Nucleus accumbens (tissue), 56 donors: ENCODE measurements at places on chromosomes 2 and 18.

DNA sequence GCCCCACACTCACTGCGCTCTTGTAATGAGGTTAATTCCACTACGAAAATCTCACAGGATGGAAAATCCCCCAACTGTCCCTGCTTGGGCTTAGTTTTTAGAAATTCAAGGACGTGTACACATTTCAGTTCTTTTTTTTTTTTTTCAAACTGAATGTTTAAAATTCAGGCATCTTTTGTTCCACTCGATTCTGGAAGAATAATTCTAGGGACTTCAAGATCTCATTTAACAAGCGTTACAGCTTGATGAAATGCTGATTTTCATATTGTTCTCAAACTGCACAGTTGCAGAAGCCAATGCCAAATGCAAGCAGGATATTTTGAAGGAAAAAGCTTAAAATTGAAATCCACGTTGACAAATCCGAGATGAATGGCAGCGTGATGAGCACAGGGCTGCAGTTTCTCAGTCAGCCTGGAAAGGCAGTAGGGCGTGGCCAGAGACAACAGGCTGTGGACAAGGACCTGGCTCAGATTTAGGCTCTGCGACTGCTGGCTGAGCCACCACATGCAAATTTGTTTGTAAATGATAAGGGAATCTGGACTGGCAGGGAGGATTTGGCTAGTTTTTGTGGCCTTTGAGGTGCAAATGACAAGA lies 128.1 kb upstream of the MYCN start:
- no peak for DNase-seq

- DNase-seq: no peak
These were observed 28.2 kb downstream of the RND3 start for GRCh38 chr2:150459281-150459680.

DNA sequence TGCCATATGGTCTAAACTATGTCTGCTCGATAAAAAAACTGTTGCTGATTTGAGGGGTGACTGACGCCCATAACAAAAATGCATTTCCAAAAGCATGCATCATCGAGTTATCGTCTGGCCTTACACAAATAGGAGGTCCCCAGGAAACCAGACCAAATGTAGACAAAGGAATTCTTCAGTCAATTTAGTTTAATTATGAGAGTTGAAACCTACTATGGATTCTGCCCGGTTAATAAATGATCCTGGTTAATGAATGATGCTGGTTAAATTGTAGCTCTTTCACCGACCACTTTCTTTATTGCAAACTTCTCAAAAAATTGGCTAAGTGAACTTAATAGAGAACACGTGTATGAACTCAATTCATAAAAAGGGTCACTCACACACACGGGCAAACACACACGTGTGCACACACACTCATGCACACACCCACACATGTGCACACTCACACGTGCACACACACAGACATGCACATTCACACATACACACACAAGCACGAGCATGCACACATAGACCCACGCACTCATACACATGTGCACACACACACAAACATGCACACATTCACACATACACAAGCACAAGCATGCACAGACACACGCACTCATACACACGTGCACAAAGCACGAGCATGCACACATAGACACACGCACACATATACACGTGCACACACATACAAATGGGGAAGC lies 59.0 kb upstream of the SALL3 start:
- no peak for DNase-seq

DNA sequence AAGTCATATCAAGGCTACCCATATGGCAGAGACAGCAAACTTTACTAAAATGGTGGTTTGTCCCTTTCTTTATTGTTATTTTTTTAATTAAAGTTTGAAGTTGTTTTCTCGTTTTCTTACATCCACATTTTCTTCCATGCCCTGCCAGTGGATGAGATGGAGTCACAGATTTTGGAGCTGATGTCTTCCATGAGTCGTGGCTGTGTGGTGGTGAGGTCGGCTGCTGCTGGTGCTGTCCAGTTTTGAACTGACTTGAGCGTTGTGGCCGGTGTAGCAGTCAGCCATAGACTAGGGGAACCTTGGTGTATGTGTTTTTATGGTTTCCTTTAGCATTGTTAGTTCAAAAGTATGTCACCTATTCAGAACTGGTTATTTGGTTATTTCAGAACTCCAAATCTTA lies 182.8 kb downstream of the SH3RF3 start:
- DNase-seq: no peak

DNA sequence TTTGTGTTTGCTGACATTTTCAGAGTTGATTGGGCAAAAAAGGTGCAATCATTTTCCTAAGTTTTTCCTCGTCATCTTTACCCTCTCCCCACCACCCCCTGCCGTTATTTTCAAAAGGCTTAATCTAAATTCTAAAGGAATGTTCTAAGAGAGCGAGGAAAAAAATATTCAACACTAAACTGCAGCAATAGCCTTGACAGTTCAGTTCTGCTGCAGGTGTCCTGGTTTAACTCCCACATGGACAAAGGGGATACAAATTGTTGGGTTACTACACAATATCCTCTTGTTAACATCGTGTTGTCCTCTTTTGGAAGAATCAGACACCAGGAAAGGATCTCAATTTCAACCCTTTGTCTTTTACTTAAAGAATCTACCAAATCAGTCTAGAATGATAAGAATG lies 696.5 kb downstream of the NRXN1 start:
- no peak for DNase-seq

DNA sequence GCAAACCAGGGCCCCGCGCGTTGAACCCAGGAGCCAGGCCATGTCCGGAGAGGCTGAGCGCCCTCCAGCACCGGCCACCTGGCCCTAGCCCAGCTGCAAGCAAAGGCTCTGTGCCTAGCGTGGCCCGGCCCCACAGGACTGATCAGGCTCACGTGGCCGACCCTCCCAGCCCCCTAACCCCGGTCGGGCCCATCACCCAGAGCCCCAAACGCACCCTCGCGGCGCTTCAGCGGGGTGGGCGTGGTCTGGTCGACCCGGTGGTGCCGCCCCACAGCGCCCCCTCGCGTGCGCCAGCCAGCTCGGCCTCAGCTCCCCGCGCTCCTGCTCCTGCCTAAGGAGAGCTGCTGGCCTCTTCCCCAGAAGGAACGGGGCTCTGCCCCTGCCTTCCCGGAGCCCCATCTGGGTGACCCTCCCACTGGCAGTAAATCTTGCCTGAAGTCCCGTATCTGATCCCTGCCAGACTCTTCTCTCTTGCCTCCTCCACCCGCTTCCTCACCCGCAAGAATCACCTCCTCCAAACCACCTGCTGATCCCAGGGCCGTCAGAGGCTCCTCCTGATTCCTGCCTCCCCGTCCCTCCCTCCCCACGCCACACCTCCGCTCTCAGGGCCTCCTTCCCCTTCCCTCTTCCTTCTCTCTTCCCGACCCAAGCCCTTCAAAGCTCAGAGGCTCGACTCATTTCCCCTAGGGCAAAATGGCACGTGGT lies 12.3 kb upstream of the TEX51 start:
- peak; percentile 40 for DNase-seq

- no peak for DNase-seq
These were observed 33.1 kb upstream of the TTC39C start for GRCh38 chr18:23981369-23981980.

DNA sequence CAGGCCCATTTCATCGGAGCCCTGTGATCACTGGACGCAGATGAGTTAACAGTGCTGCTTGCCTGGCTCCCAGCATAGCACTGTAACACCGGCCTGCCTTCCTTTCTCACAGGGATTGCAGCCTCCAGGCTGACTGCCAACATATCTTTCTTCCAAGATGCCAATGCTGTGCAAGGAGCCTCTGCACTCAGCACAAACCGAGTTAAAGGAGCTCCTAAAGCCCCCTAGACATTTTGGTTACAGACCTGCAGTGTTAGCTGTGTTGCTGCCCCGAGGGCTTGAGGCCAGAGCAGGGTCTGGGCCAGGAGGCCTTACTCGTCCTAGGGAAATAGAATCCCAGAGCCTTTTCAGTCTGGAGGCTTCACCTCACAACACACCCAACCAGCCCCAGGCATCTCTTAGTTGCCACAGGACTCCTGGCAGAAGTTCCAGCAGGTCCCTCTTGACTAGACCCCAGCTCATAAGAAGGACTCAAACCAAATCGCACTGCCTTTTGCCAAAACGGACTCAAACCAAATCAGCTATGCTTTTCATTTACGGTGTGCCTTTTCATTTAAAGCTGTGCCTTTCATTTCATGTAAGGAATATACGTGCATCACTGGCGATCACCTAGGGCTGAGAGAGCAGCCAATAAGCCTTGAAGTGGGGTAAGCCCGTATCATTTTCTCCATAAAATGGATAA lies 58.4 kb upstream of the EML4 start:
- DNase-seq: no peak

- DNase-seq: no peak
These were observed 20.3 kb downstream of the INO80C start for GRCh38 chr18:35477497-35477896.

GRCh38 chr2:216402751-216403150 lies 9.5 kb upstream of the SMARCAL1 start:
- no peak for DNase-seq

DNA sequence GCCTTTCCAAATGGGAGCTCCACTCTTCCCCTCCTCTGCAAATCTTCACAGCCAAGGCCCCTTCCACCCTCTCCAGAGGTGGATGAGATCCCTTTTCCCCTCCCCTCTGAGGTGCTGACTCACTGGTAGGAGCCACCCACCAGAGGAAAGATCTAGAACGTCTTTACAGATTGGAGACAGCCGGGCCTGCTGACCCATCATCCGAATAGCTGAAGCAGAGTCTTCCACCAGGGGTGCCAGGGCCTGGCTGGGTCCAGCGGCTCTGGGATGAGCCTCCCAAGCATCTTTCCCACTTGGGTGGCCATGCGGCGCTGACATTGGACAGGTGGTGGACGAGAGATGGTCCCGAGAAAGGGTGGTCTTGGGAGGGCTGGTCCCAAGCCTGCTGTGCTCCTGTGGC lies 9.0 kb downstream of the ERFE start:
- peak; percentile 28 for DNase-seq

- no peak for DNase-seq
These were observed 23.8 kb downstream of the ANKAR start for GRCh38 chr2:189698020-189698887.
